Neural crest cell (in vitro differentiated cells): ENCODE measurements at places on chromosomes 3 and 15. TPM values are rescaled to one million over a fixed set of nuclear protein-coding genes. Genes with fewer than 3 reads are reported as not detected.

DNA sequence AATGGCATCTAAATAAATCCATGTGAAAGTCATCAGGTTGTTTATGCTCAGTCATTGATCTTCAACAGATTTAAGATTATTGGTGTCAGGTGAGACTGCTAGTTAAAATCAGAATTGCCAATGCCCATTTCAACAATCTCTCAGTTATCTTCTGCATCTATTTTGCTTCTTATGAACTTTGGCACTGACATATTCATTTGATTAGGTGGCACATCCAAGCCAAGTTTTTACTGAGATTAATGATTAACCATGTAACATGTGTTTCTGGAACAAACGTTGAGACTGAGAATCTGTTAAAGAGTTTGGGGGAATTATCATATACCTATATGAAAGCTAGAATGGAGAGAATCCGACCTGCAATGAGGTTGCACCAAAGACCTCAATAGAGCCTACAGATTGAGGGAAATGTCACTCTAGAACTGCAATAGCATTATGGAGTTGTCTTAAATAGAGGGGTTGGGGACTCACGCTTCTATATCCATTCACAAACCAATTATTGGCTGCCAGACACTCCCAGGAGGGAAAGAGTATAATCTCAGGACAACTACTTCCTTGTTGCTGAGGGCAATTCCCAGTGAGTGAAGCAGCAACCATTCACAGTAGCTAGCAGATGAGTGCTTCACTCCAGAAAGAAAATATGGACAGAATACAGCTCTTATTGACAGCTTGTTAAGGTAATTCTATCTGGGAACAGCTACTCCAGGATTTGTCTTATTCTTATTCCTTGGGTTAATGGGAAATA lies 891.3 kb downstream of the SQOR start:
- no peak for DNase-seq

DNA sequence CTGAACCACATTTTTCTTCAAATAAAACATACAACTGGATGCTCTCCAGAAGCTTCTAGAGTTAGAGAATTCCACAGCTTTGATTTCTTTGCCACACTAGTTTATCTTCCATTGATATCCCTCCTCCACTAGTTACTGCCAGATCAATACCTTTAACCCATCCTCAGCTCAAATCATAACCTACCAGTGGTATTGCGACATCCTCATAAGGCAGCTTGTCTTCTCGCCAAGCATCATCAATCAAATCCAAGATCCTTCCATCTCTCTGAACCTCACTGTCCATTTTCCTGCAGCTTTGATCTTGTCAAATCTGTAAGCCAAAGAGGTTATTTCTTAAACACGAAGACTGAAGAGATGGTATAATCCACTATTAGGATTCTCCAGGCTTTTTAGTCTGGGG lies 3.2 kb downstream of the ANAPC13 start:
- no peak for DNase-seq

DNA sequence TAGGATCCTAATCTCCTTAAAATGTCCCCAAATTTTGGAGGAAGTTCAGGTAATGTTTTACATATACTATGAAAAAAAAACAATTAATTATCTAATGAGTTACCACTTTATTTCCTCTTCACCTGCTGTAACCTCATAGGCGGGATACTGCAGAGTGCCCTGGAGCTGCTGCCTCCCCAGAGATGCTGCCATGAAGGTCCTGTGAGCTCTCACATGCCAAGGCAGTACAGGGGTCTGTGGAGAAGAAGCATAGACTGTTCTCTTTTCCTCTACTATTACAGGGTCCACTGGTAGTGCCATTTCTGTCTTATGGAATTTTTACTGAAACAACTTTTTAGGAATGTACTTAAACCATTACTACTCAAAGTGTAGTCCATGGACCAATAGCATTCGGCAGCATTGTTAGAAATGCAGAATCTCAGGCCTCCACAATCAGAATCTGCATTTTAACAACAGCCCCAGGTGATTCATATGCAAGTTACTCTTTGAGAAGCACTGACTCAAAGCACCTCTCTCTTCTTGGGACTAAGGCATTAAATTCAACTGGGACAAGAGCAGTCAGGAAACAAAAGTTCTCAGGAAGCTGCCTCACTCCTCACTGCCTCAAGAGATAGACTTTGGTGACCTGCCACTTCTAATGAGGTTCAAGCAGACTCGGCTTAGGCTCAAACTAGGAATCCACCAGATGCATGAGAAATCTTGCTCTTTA lies 30.3 kb upstream of the CPOX start:
- DNase-seq: no peak

DNA sequence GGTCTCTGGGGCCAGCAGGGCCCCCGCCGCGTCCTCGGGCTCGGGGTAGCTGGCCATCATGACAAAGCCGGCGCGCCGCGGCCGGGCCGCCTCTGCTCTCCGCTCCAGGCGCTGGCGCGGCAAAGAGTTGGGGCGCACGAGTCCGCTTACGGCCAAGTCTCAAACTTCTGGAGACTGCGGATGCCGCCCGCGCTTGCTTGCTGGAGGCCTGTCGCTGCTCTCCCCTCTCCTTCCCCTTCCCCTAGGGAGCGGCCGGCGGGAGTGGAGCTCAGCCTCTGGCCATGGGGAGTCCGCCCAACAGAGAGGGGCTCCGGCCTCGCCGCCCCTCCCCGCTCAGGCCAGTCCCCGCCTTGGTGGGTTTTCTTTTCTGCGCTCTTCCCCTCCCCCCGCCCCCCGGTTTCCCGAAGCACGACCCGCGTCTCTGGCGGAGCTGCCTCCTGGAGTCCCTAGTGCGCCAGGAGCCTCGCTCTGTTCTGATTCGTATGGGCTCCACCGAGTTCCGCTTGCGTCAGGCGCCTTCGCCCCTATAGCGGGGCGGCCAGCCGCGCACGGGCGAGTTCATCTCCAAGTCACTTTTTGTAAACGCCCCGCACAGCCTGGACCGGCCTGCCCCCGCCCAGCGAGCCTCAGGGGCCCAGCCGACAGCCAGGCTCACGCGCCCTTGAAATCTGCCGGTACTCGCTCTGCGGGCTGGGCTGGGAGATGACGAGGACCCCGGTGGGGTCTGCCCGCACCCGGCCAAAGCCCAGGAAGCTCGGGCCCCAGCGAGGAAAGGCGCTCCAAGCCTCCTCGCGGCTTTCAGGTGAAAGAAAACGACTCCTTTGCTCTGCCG lies at the start of the genes FOXL2 and FOXL2NB:
Gene FOXL2 (minus strand): TSS at position 475 of the 832 bp plus-strand sequence. CDS start 415 bp downstream, at position 60.
Gene FOXL2NB (plus strand): TSS at position 555 of the 832 bp plus-strand sequence. CDS start 148 bp downstream, at position 703.
- DNase-seq: no peak

DNA sequence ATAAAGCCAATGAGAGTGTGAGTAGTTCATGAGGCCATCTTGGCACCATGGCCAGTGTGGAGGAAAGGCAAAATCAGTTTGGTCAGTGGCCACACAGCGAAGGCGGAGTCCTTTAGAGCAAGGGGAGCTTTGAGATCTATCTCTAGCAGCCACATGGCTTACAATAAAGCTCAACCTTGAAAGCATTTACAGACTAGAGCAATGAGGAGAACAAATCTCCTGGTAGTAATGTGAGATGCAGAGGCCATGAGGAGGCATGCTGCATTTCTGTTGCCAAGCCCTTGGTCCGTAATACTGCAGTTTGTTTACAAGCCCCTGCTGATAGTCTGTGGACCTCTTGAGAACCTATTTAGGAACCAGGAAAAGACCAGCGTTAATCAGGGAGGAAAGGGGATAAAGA lies 381.5 kb upstream of the C2CD4B start:
- no peak for DNase-seq

DNA sequence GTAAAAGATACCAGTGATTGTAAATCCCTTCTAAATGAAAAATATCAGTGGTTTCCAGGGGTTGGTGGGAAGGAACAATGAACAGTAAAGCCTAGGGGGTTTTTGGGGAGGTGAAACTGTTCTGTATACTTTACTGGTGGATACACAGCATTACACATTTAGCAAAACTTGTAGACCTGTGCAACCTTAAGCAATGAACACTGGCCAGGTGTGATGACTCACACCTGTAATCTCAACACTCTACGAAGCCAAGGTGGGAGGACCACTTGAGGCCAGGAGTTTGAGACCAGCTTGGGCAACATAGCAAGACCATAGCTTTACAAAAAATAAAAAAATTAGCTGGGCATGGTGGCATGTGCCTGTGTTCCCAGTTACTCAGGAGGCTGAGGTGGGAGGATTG lies 1.8 kb downstream of the CCDC13 start:
- DNase-seq: no peak

- no peak for DNase-seq
These were observed 61.5 kb downstream of the CHRD start for GRCh38 chr3:184441202-184441900.

GRCh38 chr3:184335291-184335660 lies 2.1 kb upstream of the FAM131A start:
- DNase-seq: no peak

GRCh38 chr15:60721707-60722106 lies 242.8 kb upstream of the ICE2 start:
- DNase-seq: no peak

DNA sequence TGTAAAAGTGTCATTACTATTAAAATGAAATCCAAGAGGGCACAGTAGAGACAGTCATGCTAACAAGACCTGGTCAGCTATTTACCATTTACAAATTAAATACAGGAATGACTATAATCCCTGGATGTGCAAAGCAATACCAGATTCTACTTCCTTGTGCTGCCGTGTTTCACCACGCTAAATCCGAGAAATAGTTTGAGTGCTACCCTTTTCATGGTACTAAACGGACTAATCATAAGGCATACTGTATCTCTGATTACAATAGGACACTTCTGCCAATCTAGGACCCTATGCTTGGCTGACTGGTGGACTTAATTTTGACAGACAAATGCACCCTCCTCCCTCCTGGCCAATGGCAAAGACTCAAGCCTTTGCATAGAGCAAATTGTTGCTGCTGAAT lies 63.0 kb upstream of the NR2F2 start:
- no peak for DNase-seq

DNA sequence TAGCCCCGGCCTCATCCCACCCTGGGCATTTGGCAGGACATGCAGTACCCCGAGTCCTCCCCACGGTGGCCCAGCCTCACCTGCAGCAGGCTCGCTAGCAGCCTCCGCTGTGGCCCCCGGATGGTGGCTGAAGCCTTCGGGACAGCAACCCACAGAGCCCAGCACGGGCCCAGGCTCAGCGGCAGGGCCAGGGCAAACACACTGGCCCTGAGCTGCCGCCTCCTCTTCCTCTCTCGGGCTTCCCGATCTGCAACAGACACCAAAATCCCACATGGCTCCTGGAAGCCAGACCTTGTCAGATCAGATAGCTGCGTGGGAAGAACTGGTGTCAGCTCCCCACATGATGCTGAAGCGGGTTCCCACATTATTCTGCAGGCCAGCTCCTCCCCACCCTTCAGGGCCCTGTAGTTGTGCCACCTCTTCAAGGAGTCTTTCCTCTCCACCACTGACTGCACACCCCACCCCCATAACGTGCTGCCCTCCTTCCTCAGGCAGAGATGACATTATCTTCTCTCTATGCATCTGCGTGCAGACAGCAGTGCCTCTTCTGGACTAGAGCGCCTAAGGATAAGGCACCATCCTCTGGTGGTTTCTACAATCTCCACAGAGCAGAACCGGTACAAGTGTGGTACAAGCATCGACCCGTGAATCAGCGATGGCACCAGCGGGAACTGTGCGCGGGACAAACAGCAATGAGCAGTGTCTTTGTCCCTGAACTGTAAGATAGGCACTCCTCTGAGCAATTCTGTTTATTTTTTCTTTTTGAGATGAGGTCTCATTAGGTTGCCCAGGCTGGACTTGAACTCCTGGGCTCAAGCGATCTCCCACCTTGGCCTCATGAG lies 9.5 kb downstream of the TMEM44 start:
- DNase-seq: no peak

VGLL4 gene
- 82.8 and 90.2 TPM in 2 replicates for total RNA-seq

ALDH1L1 gene
- total RNA-seq: 0.49 and 0.66 TPM in 2 replicates

NOX5 gene
- not detected in 2 replicates for total RNA-seq

GOLGA8G gene
- total RNA-seq: not detected in 2 replicates
